Activated CD8-positive, alpha-beta memory T cell treated with anti-CD3 and anti-CD28 coated beads for 1 hour (primary cell): ENCODE measurements at places on chromosomes 5 and 9.

- no peak for DNase-seq
Measured at GRCh38 chr5:26948921-26949320, 89.5 kb downstream of the CDH9 start.

DNA sequence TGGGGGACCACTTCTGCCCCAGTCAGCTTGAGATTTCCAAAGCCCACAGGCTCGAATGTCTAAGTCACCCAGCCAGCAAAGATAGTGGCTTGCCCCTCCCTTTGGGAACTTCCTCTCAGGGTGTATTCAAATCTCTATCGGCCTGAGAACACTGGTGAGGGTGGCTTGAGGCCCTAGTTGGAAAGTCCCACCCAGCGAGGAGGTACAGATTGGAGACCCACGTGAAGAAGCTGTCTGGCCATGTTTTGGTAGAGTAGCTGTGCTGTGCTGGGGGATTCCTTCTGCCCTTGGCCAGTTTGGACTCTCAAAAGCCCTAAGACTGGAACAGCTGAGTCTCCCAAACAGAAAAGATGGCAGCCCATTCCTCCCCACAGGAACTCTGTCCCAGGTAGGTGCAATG lies 172.7 kb upstream of the RIOK2 start:
- no peak for DNase-seq

DNA sequence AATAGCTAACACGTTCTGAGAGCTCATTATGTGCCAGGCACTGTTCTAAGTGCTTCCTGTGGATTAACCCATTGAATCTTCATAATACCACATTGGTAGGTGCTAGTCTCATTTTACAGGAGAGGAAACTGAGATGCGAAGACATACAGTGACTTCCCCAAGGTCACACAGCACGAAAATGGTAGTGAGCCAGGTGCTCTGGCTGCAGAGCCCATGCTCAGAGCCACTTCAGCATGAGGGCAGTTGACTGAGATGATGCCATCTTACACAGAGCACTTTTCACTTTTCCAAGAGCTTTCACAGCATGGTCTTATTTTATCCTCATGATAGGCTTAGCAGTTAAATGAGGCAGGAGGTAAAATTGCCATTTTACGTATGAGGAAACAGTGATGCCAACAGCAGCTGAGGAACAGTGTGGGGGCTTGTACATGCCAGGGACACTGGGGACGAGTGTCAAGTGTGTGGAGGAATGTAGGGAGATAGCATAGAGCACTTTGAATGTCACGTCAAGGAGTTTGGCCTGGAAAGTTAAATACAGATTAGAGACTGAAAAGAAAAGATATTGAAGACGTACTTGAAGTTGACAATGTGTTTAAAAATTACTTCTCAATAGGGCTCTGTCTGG lies 180.0 kb downstream of the KIF4B start:
- DNase-seq = no peak

GRCh38 chr5:32265902-32266301 lies 46.8 kb downstream of the MTMR12 start:
- DNase-seq = no peak

DNA sequence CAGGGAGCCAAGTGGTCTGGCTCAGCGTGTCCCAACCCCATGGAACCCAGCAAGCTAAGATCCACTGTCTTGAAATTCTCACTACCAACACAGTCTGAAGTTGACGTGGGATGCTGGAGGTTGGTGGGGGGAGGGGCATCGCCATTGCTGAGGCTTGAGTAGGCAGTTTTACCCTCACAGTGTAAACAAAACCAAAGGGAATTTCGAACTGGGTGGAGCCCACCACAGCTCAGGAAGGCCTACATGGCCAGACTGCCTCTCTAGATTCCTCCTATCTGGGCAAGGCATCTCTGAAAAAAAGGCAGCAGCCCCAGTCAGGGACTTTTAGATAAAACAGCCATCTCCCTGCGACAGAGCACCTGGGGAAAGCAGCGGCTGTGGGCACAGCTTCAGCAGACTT lies 17.1 kb upstream of the FBXL17 start:
- DNase-seq = no peak
